ENCODE measurements at places on chromosomes 6 and 20.
A peak's percentile ranks its signal among the peaks of the same experiment; 100 is the strongest.

- no peak for DNase-seq
Observed at GRCh38 chr6:7124636-7125035, 16.9 kb downstream of the RREB1 start.

DNA sequence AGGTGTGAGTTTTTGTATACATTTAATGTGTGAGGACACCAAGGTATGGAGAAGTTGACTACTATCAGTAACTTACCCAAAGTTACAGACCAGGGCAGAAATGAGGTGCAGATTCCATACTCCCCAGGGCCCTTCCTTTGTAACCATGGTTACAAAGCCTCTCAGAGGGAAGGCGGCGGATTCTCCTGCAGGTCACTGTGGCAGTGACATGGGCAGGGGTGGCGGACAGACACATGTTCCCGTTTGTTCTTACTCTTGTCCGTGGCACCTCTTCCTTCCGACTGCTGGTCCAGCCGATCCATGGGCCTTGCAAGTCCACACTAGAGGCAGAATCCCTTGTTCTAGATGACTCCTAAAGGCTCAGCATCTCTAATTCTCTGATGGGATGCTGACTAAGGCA is 43.0 kb downstream of the PDYN start:
- DNase-seq, result no peak

DNA sequence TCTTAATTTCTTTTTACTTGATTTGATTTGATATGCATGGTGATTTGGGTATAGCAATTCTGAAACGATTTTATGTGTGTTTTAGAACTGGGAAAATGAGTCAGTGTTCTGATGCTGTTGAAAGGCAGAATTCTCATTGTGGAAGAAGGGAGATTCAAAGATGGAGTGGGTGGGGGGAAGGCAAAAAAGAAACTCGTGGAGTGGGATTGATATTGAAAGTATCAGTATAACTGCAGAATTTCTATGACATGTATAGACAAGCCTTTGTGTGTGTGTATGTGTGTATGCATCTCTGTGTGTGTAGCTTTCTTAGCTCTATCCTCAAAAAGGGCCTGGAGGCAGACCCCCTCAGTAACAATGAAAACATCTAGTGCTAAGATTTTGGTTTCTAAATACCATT is 184.3 kb upstream of the OLIG3 start:
- DNase-seq, result no peak

DNA sequence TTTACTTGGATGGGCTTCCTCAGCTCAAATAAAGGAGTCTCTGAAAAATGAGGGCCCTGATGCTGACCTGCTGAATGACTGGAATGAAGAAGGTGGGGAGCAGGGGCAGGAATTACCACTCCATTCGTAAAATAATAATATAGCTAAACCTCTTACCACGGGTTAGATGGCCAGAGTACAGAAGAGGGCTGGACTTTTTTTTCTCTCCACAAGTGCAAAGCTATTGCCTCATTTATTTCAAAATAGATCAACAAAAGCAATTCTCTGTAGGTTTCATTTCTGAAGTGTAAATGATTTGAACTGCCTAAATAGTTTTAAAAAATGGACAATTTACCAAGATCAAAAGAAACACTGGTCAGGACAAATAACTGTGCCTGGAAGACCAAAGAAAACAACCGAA is 256.7 kb downstream of the KIF16B start:
- DNase-seq, result no peak

- DNase-seq, result no peak
Observed at GRCh38 chr6:112153926-112154607, 66.7 kb downstream of the FAM229B start.

GRCh38 chr6:129257196-129257595 is 374.3 kb downstream of the LAMA2 start:
- DNase-seq, result no peak

DNA sequence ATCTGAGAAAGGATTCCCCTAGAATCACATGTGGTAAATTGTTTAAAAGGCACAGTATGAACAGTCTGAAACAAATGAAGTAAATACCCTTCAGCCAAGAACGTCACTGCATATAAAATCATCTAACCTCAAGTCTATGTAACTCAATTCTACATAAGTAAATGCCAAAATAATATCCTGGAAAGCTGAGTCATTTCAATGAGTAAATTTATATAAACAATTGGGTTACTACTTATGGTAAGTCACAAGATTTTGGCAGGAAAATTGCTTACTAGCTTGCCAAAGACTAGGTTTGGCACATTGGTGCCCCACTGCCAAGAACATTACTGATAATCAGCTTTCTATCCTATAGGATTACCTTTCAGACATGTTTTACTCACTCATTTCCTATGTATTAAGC is 8.4 kb downstream of the GMDS start:
- DNase-seq, result no peak

GRCh38 chr6:11094411-11094851 is 797 bp downstream of the SMIM13 start:
- peak; percentile 67 for DNase-seq

GRCh38 chr20:57655809-57656155 is 35.6 kb upstream of the ZBP1 start:
- DNase-seq, result no peak

All from MM.1S (cell line).